ENCODE measurements at places on chromosomes 13 and 19.

GRCh38 chr19:1942078-1942933, 1.3 kb downstream of the CSNK1G2 start:
- peak; percentile 50 for DNase-seq

DNA sequence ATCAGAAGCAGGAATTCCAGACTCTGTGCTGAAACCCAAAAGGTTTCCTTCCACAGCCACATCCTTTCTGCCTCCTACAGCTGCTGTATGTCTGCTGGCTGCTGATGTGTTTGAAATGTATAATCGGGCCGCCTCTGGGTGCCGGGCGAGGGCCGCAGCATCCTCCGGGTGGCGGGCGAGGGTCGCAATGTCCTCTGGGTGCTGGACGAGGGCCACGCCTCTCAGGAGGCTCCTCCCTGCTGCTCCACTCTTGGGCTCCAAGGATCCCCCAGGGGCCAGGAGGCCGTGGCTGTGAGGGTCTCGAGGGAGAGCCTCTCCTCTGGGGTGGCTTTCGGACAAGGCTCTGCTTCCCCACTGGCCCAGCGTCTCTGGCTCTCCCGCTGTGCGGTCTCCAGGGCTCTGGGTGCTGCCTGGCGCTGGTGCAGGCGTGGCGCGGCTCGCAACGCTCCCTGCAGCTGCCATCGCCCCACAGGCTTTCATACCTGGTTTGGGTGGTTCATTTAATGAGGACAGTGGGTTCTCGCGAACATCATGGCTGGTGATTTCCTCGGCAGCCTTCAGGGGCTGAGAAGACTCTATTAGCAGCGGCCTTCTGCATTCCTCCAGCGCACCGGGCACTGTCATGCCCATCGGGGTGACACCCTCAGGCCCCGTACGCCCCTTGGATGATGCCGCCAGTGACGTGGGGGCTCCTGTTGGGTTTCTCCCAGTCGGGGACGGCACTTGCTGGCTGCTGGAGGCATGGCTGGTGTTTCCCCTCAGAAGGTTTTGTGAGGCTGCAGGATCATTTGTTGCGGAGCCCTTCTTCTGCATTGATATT, 41.8 kb upstream of the GRTP1 start:
- no peak for DNase-seq

GRCh38 chr13:74250738-74251190, 116.6 kb upstream of the KLF12 start:
- DNase-seq: no peak

GRCh38 chr13:61612192-61612591, 196.5 kb upstream of the PCDH20 start:
- DNase-seq: no peak

- no peak for DNase-seq
Observed at GRCh38 chr13:43424412-43424811, 362.4 kb downstream of the ENOX1 start.

DNA sequence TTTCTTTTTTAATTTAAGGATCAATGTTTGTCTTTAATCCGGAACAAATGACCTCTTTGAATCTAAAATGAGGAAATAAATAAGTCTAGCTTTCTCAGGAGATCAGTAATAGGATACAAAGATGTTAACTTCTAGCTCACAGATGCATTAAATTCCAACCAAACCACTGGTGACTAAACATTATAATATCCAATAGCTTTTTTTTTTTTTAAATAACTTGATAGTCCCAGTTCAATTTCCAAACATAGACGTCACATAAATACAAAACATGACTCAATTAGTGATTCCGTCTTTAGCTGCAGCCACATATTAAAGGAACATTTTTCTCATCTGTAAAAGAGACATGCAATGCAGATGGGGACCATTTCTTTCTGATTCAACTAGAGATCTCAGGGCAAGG, 390.5 kb upstream of the PCDH9 start:
- DNase-seq: no peak

DNA sequence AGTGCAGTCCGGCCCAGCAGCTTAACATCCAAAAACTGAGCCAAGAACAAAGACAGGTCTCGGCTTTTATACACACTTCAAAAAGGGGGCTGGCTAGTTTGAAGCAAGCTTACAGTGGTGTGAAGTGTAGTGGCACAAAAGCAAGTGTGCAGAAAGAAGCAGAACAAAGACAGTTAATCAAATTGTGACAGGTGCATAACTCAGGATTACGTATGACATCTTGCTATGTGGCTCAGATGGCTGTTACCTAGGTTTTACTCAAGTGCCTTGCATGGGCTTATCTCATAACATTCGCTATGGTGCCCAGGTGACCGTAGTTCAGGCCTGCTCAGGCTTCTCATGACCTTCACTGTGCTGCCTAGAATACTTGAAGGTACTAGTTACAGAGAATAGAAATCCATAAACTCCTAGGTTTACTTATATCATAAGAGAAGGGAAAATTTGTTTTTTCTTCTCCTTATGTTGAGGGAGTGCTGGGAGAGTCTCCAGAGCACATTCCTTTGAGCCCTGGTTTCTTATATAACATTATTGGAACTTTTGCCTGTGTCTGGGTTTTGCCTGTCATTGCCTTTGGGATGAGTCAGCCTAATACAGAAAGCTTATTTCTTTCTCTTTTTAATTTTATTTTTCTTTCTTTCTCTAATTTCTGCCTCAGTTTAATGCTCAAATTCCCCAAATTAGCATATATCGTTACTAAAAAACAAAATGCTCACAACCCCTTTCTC, 1629.1 kb upstream of the PCDH20 start:
- no peak for DNase-seq

DNA sequence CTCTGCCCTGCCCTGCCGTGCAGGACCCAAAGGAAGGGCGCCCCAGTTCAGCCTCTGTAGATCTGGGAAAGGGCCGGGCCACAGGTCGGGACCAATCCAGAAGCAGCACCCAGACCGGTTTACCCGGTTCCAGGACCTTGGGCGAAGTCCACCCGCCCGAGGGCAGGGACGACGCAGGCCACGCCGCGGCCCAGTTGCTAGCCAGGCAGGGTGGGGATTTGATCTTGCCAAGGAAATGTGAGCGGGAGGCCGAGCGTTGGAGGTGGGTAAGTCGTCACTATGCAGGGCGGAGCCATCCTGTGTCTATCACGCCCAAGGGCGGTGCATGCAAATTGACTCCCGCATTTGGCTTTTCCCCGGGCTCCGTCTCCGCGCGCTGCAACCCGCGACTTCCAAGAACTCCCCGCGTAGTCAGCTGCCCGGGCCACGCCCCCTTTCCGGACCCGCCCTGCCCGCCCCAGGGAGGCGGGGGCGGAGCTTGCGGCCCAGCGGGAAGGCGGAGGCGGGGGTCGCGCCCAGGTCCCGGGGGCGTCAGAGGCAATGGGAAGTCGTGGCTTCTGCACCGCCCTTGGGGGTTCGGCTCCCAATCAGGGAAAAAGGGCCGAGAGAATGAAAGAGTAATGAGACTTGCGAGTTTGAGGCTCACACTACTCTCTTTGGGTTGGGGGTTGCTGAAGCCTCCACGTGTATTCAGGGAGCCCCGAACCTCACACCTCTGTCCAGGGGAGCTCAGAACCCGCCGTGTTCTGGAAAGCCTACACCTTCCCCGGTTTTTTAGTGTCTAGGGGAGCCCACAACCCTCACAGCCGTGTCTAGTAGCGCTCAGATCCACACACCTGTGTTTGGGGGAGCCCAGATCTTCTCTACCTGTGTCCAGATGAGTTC, 12.8 kb downstream of the IER2 start:
- DNase-seq: no peak

GRCh38 chr13:51922771-51923480, 61.2 kb downstream of the CCDC70 start:
- no peak for DNase-seq

GRCh38 chr13:112062072-112062567, 4.8 kb upstream of the SOX1 start:
- no peak for DNase-seq

DNA sequence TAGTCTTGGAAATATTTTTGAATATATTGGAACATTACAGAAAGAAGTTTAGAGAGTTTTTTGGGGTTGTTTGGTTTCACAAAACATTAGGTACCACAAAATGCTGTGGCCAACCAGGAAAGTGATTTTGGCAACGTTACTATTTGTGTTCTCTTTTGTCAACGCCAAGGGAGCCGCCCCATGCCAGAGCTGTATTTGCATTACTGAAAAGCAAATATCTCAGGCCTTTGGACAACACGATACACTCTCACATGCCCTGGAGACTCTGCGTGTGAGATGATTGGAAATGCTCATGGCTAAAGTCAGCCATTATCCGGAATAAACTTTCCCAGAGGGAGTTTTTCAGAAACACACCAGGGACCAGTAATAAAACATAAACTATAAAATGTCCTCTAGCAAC, 324.6 kb downstream of the SHISA2 start:
- no peak for DNase-seq

- no peak for DNase-seq
Observed at GRCh38 chr19:35141837-35142605, 1.0 kb upstream of the FXYD7 start.

DNA sequence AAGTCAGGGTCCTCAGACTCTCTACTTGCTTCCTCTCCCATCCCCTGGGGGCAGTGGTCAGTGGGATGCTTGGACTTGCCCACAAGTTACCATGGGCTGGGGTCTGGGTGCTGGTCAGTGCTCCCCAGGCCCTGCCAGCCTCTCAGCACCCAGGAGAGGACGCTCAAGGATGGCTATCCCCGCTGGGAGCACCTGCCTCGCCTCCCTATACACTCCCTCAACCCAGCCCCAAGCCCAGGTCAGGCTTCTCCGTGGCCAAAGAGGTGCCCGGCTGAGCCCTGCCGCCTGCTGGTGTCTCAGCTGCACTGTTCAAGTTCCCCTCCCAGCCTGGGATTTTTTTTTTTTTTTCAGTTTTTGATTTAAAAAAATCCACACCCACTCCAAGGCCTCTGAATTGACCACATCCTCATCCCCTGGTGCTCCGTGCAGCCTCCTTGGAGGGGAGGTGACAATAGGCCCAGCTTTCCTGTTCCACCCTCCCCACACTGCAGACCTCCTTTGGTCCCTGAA, 10.8 kb downstream of the F2RL3 start:
- no peak for DNase-seq

DNA sequence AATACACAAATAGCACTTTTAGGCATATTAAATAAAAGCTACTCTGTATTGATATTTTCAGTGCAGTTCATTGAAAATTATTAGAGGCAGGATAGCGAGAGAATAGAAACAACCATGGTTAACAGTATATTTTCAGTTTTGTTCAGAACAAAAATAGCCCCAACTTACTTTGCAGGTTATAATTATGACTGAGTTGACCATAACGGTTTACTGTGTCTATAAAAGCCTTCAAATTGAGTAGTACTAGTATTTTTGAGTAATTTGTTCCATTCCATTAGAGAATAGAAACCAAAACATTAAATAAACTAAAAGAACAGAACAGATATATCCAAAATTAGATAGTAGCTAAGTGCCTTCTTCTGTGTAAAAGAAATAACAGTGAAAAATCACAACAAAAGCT, 1108.4 kb upstream of the PCDH20 start:
- DNase-seq: no peak

GRCh38 chr13:25987987-25988386, 63.8 kb downstream of the SHISA2 start:
- DNase-seq: no peak

Measured in stimulated activated CD8-positive, alpha-beta memory T cell treated with anti-CD3 and anti-CD28 coated beads, Interleukin-4, amount 100 ng/mL, for 1 hour (primary cell).